Activated CD4-positive, alpha-beta T cell treated with anti-CD3 and anti-CD28 coated beads for 36 hours (primary cell): ENCODE measurements at places on chromosomes 16 and 17.

- DNase-seq, result peak; percentile 86
Measured at GRCh38 chr17:1486802-1487695, 5.4 kb downstream of the MYO1C start.

DNA sequence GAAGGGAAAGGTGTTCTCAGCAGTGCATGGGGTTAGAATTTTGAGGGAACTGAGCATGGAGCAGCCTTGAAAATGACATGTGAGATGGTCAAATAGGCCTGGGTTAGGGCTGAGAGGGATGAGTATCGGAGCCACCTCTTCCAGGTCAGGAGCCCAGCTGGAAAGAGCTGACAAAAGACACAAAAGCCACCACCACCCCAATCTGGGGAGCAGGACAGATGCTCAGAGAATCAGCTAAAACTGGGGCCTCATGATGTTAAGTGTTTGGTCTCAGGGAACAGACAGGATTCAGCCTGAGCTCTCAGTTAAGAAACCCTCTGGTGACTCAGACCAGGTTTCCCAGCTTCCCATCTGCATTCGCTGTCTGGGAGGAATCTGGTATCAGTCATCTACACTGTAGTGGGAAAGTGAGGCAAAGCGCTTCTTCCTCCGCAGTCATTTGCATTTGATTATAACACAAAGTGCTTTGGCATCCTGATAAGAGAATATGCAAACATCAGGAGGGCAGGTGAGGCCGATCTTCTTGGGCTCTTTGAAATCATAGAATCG lies 2.6 kb downstream of the WNT9B start:
- no peak for DNase-seq

DNA sequence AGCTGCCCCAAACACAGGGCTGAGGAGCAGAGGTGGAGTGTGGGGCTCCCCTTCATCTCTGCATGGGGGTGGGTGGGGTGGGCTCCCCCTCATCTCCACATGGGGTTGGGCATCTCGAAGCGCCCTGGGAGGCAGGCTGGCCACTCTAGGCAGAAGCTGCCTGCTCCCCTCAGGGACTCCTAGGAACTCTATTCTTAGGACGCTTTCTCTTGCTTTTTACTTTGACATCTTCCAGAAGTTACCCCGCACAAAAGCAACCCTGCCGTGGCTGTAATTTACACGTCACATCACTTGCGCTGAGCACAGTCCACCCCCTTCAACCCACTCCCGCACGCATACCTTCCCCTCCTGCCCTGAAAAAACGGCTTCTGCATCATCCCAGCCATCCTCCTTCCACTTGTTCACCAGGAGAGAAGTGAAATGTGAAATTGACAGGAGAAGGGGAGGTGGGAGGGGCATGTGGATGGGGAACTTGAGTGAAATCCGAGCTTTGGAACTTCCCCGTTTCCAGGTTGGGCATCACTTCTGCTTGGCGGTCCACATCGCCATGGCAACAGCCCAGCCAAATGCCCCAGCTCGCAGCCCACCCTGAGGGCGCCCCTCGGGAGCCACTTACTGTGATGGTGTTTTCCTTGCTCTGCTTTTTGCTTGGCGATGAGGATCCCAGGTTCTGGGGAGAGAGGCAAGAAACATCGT lies 53.7 kb upstream of the RCVRN start:
- no peak for DNase-seq

GRCh38 chr17:51992864-51993416 lies 165.6 kb downstream of the CA10 start:
- no peak for DNase-seq

GRCh38 chr16:18003033-18003432 lies 333.5 kb downstream of the NPIPA8 start:
- no peak for DNase-seq

GRCh38 chr17:82285141-82285540 lies 11.6 kb upstream of the CSNK1D start:
- no peak for DNase-seq

- peak; percentile 43 for DNase-seq
Measured at GRCh38 chr17:63550817-63551639, 751 bp downstream of the DCAF7 start.
